ENCODE measurements at places on chromosomes 7 and 10.

- DNase-seq, result no peak
These were observed 729.1 kb upstream of the NRP1 start for GRCh38 chr10:34063592-34063991.

GRCh38 chr7:21757537-21758282 is 188.0 kb downstream of the CDCA7L start:
- DNase-seq, result no peak

DNA sequence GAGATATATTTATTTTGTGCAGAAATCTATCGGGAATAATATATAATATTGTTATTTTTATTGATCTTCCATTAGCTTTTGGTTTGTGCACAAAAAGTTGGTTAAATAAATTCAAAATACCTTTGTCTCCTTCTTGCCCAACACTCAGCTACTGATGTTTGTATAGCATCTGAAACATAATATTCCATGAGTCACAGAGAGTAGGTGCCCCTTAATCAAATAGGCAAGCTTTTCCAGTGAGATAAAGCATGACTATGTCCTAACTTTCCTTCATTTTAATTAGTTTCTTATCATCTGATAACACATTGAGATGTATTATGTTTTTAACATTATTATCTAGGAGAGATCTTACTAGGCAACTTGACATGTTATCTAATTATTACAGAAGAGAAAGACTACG is 432.2 kb downstream of the KIF20B start:
- DNase-seq, result no peak

GRCh38 chr7:97117372-97118188 is at the start of gene SDHAF3:
SDHAF3 (plus strand) TSS chr7:97117698; CDS start chr7:97117724, 26 bp downstream.
- DNase-seq, result peak; percentile 95

DNA sequence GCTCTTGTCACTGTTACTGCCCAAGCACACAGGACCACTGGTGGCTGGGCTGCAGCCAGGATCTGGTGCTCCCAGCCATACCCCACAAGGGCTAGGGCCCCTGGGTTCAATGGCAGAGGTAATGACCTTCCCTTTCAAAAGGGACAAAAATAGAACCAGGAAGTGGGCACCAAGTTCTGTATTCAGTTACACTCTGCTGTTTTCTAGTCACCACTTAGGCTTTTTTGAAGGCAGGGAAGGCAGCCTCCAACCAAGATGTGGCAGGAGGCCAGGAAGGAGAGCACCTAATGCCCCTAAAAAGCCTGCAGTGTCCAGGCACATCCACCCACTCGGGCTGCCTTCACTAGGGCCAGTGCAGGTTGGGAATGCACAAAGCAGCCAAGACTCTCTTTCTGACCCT is 47.8 kb downstream of the NOD1 start:
- DNase-seq, result no peak

GRCh38 chr10:72009051-72009424 is 44.8 kb downstream of the CHST3 start:
- DNase-seq, result no peak

- DNase-seq, result no peak
These were observed 108.4 kb downstream of the LYZL1 start for GRCh38 chr10:29397221-29397620.

GRCh38 chr7:111839261-111839660 is 277.0 kb upstream of the IMMP2L start:
- no peak for DNase-seq

DNA sequence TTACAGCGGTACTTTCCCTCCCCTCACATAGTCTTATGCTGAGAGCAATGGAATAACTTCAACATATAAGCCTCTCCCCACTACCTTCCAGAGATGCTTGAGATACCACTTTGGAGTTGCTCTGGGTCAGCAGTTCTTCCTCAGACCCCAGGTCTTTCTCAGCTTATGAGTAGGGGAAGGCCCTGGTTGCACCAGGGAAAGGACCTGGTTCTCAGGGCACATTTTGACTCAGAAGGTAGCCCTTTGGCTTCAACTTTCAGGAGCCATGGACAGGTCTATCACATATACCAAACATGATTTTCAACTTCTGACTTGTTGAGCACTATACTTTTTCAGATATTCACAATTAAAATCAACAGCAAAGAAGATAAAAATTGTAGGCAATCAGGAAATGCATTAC is 11.5 kb upstream of the FIGNL1 start:
- no peak for DNase-seq

DNA sequence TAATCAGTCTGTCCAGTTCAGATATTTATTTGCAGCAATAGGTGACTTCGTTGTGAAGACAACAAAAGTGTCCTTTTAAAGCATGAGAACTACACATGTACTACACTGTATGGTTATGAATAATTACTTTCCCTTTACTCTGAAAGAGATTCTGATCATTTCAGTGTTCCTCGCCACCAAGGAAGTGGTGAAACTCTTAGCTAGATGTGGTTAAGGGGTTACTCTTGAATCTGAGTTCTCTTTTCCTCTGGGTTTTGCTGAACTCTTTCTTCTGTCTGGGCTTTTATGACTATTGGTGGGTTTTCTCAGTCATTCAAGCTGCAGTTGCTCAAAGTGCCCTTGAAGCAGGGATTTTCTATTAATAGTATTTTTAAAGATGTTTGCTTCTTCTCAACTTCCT is 127.9 kb upstream of the SEM1 start:
- no peak for DNase-seq

GRCh38 chr10:34821587-34822585 is 6.8 kb upstream of the PARD3 start:
- no peak for DNase-seq

DNA sequence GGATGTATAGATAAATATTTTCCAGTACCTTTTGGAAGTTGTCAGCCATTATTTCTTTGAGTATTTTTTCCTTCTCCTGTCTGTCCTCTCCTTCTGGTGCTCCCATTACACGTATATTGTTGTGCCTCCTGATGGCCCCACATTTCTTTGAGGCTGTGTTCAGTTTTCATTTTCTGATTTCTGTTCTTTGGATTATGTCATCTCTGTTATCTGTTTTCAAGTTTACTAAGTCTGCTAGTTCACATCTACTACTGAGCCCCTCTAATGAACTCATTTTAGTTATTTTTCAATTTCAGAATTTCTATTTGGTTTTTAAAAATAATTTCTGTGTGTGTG is 16.3 kb downstream of the RBM33 start:
- no peak for DNase-seq

GRCh38 chr10:80619036-80619435 is 81.3 kb downstream of the SH2D4B start:
- DNase-seq, result no peak

DNA sequence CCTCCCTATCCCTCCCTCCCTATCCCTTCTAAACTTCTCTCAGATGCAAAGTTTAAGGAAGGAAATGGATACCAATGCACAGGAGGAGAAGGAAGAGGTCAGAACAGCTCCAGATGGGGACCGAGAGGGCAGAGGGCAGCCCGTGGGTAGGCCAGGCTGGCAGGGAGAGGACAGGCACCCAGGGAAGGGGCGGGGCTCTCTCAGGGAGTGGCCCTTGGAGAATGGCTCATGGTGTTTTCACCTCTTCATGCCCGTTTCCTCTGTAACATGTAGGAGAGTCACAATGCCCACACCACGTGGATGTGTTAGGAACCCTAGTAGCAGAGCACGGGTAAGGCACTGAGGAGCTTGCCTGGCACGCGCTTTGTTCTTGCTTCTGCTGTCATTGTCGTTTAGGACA is 264.5 kb downstream of the CELF2 start:
- DNase-seq, result no peak

DNA sequence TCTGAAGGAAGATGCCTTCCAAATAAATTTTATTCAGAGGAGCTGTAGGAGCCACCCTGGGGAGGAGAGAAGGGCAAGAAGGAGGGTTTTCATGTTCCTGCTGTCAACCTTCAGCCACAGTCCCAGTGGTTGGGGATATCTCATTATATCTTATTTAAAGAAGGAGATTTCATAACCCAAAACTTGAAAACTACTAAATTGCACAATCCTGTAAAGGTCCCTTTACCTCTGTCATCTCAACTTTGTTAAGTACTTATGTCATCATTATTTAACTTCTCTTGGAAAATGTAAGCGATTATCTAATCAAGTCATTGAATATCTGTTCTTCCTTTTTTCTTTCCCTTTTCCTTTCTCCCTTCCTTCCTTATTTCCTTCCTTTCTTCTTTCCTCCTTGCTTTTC is 794.5 kb upstream of the IGFBP3 start:
- DNase-seq, result no peak

- no peak for DNase-seq
These were observed 337.5 kb downstream of the CXCL12 start for GRCh38 chr10:44047361-44047760.

DNA sequence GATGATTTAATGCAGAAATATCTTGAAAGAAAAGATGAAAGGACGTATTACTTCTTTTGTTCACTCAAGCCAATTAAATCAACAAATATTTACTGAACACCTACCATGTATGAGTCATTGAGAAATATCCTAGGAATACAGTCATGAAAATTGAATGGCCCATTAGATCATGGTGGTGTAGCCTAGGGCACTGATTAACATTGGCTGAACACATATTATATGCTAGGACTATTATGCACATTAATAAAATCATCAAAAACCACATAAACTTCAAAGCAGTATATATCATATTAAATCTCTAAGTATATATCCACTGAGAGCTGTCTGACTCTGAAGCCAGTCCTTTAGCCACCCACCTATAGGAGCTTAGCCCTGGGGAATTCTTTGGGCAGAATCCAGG is 41.8 kb downstream of the FAM204A start:
- DNase-seq, result no peak

GRCh38 chr7:114085592-114086501 is 167.0 kb upstream of the PPP1R3A start:
- DNase-seq, result no peak

DNA sequence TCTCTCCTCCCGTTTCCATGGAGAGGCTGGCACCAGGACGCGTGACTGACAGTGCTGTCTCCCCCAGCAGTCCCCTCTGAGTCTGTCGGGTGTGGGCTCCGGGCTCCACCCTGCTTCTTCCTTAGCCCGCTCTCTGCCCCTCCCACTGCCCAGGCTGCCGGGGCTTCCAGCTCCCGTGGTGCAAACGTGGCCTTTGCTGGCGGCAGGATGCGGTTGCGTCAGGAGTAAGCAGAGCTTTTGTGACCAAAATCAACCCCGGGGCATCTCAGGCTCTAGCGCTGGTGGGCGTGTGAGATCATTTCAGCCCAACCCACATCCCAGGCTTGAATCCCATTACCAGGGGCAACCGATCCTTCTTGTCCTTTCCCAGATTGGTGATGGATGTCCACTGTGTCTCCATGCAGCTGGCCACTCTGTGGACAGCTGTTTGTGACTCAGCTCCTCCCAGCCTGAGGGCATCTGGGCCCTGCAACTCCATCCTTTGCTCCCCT is 28.2 kb downstream of the PTPRE start:
- no peak for DNase-seq

DNA sequence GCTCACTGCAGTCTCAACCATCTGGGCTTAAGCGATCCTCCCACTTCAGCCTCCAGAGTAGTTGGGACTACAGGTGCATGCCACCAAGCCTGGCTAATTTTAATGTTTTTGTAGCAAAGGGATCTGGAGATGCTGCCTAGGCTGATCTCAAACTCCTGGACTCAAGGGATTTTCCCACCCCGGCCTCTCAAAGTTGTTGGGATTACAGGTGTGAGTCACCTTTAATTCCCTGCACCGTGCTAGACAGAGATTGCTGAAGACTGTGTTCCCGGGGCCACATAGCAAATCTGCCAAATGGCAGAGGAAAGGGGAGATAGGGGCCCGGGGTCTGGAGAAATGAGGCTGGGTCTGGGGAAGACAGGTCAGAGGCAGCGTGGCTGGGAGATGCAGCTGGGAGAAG is 20.6 kb upstream of the PSMG3 start:
- DNase-seq, result no peak

DNA sequence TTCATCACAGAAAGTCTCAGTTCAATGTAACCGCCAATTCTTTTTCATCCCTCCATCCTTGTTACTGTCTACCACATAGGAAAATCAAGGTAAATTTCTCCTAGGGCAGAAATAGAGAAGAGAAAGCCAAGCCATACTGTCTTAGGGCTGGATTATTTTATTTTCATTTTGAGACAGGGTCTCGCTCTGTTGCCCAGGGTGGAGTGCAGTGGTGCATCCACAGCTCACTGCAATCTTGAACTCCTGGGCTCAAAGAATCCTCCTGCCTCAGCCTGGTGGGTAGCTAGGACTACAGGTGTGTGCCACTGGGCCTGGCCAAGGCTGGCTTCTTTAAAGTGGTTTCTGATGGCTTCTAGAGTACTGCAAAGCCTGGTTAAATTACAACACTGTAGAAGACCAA is 181.7 kb downstream of the SRPK2 start:
- no peak for DNase-seq

- no peak for DNase-seq
These were observed 296.3 kb upstream of the NPSR1 start for GRCh38 chr7:34361663-34362250.

DNA sequence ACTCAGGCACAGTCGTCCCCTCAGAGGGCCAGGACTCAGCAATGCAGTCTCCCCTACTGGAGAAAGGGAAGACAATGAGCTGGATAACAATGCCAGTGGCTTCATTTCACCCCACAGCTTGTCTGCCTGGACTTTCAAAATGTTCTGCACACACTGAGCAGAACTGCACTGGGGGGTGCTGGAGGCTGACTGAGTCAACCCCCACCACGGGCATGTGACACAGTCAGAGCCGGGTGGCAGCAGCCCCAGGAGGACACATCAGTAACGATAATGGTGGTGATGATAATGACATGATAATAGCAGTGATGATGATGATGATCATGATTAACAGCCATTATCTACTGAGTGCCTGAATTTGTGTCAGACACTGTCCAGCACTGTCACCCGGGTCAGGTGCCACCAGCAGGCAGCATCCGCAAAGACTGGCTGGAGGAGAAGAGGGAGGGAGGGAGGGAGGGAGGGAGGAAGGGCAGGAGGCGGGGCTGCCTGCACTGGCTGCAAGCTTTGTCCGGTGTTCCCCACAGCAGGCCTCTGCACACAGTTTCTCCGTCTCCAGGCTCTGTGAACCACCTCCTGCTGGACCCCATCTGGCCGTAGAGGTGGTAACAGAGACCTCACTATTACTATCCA is 67.4 kb downstream of the PLXNA4 start:
- no peak for DNase-seq

DNA sequence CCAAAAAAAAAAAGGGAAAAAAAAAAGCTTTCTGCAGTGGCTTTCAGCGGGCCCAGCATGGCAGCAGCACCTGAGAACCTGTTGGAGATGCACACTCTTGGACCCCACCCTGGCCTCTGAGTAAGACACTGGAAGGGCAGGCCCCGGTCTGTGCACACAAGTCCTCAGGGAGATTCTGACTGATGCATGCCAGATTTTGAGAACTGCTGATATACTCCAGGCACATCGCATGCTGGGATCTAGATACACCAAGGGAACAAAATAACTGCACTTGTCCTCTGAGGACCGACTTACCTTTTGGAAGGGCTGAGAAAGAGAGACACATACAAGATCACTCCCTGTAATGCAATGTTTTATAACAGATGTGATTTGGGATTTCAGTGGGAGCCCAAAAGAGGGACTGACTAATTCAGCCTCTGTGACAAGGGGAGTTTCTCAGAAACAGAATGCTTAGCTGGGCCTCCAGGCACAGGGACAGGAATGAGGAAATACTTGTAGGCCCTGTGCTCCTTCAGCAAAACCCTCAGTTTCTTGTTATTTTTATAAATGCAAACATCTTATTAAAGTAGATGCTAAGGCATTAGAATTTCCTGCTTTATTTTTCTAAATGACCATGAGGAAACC is 8.2 kb downstream of the EGFR start:
- no peak for DNase-seq
